ENCODE measurements at places on chromosomes 11 and 22.

DNA sequence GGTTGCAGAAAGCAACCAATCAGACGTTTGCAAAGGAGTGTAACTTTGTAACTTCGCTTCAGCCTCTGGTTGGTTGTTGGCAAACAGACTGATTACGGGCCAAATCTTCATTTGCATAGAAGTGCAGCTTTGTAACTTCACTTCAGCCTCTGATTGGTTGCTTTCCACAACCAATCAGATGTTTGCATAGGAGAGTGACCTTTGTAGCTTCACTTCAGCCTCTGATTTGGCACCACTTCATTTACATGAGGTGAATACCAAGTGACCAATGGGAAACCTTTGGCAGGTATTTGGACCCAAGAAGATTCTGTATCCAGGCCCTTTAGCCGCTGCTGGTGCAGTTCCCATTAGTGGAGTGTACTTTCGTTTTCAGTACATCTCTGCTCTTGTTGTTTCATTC lies 16.0 kb downstream of the USP47 start:
- no peak for DNase-seq

DNA sequence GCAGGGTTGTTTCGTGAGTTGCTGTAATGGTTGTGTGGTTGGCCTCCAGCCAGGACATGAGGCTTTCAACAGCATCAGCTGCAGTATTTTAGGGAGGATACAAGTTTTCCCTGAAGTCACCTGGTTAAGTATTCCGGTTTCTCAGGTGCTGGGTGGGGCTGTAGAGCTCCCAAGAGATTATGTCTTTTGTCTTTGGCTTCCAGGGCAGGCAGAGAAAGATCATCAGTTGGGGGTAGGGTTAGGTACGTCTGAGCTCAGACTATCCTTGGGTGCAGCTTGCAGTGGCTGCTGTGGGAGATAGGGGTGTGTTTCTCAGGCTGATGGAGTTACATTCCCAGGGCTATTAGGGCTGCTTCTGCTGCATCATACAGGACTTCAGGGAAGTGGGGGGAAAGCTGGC lies 47.5 kb upstream of the MRGPRX1 start:
- no peak for DNase-seq

GRCh38 chr11:122559734-122560382 lies 95.7 kb upstream of the UBASH3B start:
- no peak for DNase-seq

DNA sequence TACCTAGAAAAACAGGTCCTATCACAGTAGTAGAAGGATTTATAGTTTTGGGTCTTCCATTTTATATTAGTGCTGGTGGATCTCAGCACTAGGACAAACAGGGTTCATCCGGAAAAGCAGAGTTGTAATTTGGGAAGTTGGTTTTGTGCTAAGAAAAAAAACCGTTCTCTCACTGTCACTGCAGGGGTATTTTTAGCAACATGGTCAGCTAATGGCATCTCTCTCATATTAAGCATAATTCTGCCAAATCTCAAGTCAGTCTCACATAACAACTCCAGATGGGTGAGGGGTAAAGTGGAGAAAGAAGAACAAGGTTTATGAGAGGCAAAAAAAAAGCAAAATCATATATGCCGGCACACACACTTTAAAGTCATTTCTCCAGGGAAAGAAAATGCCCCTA lies 51.6 kb upstream of the GDPD4 start:
- DNase-seq = no peak

GRCh38 chr11:67372321-67372992 lies 941 bp downstream of the CLCF1 start:
- no peak for DNase-seq

GRCh38 chr22:41348964-41349484 lies 32.7 kb upstream of the TEF start:
- no peak for DNase-seq

- no peak for DNase-seq
Measured at GRCh38 chr11:132994966-132995365, 537.3 kb downstream of the OPCML start.

GRCh38 chr22:42670921-42671709 lies 21.9 kb upstream of the CYB5R3 start:
- no peak for DNase-seq

- DNase-seq = no peak
Measured at GRCh38 chr11:74730571-74731260, 510 bp downstream of the CHRDL2 start.

DNA sequence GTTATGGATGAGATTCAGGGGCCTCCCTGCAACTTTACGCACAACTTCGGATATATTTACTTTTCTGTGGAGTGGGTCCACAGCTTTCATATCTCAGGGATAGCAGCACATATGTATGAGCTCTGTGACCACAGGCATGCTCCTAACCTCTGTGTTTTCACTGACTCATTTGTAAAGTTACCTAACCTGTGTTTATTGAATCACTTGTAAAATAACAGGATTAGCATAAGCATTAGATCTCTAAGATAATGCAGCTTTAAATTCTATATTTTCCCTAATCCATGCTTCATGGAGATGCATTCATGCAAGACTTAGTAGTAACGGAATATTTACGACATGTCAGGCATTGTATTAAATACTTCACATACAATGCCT lies 47.9 kb upstream of the DDI1 start:
- DNase-seq = no peak

DNA sequence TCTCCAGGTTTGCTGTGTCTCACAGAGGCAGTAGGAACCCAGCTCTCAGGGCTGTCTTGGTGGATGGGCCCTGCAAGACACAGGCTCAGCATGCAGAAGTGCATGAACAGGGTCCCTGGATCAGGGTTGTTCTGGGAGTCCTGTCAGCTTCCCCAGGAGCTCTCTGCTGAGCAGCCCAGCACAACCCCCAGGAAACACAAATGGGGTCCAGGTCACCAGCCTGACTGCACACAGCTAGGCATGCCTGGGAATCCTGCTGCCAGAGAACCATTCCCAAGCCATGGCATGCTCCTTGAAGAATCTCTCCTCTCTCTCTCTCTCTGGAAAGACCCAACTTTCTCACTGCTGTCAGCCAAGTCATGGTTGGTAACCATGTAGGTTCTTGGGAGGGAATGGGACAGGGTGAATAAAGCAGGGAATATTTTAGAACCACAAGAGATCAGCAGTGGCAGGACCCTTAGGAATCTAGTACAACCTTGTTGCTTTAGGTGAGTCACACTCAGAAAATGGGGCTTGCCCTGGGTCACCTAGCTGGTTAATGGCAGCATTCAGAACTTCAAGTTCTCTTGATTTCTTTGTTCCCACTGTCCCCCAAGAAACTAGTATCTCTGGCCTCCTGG lies 21.4 kb downstream of the TUB start:
- no peak for DNase-seq
